T-helper 2 cell (primary cell): ENCODE measurements at places on chromosomes 16 and 17.

- no peak for DNase-seq
Measured at GRCh38 chr17:67666028-67666427, 51.7 kb upstream of the NOL11 start.

DNA sequence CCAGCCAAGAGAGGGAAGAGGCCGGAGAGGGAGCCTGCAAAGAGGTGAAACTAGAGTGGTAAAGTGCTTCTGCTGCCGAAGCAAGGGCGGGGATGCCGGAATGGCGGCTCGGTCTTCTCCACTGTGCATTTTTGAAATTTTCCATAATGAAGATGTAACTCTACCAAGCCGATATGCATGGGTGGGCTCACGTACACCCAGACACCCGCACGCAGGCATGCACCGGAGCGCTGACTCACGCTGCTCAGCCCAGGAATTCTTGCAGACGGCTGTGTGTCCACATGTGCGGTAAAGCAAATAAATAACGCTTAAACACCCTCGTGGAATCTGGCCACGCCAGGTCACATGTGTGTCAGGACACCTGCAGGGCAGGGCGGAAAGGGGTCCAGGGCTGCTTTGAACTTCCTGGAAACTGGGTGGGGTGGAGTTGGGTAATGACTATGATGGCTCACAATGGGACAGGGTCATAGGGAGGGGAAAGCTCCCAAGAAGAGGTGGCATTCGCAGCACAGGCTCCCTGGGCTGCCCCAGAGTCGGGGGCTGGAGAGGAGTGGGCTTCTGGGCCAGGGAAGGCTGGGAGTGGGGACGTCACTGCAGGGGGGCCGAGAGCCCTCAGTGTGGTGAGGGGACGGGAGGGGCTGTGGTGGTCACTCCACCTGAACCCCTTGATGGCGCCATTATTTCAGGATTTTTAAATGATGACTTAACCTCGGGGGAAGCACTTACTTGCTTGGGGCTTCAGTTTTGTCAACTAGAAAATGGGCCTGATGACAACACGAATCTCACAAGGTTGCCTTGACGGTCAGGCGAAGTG lies 265.5 kb downstream of the PARN start:
- DNase-seq = no peak

DNA sequence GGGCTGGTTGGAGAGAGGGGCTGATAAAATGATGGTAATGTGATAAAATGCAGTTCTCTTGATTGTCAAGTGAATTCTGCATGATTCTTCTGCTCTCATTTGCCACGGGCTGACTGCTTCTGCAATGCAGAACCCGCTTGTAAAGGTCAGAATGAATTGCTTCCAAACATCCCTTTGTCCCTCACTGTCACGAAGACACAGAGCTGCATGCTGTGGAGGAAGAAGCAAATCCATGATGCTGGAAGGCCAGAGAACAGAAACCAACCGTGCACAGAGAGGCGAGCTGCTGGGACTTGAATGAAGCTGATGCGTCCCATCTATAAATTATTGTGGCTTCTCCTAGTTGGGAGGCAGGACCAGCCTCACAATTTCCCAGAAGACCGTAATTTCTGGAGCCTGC lies 171.6 kb downstream of the PRKCB start:
- no peak for DNase-seq

- DNase-seq = no peak
Measured at GRCh38 chr17:39946551-39947330, 16.1 kb upstream of the GSDMA start.

- DNase-seq = peak; percentile 57
Measured at GRCh38 chr17:42067371-42068091, 17.1 kb upstream of the C17orf113 start.

DNA sequence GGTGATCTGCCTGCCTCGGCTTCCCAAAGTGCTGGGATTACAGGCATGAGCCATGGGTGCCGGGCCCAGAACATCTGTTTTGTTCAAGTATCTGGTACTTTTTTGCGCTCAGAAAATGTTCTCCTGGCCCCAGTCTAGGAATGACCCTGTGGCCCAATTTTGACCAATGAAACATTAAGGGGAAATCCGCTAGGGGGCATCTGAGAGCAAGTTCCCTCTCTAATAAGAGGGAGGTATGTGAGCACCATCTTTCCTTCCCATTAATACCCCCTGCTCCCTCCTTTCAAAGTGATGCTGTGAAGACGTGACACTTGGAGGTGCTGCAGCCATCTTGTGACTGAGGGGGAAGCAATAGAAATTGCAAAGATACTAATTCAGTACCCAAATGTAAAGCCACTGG lies 16.5 kb upstream of the CLEC3A start:
- DNase-seq = no peak
